ENCODE measurements at places on chromosomes 4 and X. TPM values are rescaled to one million over a fixed set of nuclear protein-coding genes. Genes with fewer than 3 reads are reported as not detected.

Gene SMIM10L2A
- total RNA-seq, result 0.15 TPM

Gene PLXNB3
- 3.9 TPM for total RNA-seq

Gene CENPI
- 12.6 TPM for total RNA-seq

Gene CYSLTR1
- not detected for total RNA-seq

Gene QDPR
- 56.5 TPM for total RNA-seq
